Activated CD4-positive, alpha-beta T cell treated with anti-CD3 and anti-CD28 coated beads, Interleukin-10, Interleukin-2, amounts not matched to agents 100 ng/mL and 50 ng/mL, durations not matched to agents 16 hours and 8 hours (primary cell): ENCODE measurements at places on chromosomes 6 and 20.

GRCh38 chr6:107202876-107203468, 87.7 kb upstream of the BEND3 start:
- no peak for DNase-seq

DNA sequence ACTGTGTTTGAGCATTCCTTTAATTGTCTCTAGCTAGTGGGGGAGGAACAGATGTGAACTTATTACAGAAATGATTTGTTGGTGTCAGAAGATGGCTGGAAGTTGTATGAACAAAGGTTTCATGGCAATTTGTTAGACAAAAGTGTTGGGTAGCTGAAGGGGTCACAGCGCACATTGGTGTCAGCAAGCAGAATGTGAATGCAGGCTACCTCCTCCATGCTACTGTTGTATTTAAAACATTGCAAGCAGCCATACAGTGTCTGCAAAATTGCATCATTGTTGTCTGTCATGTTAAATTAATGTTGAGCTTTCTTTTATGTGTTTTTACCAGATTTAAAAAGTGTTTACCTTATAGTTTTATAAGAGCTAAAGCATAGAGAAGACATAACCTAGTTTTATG, 6.2 kb downstream of the LRRC1 start:
- DNase-seq = no peak

GRCh38 chr20:18019068-18019467, 38.6 kb downstream of the OVOL2 start:
- DNase-seq = peak; percentile 27

- DNase-seq = no peak
Measured at GRCh38 chr6:69973763-69974162, 107.4 kb downstream of the COL19A1 start.

DNA sequence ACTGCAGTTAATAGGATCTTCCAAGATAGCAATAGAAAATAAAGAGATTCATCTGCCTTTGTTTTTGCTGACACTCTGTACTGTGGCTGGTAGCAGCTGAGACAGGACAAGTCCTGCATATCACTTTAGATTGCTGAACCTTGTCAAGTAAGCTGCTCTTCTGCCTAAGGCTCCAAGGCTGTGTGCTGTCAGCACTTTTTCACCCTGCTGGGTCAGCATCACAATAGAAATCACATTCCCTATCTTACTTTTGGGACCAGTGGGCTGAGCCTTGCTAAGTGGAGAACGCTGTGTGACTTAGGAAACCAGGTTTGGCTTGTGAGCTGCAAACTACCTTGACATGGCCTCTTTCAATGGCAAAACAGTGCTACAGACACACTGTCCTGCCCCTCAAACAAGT, 263.9 kb downstream of the FRK start:
- DNase-seq = no peak

DNA sequence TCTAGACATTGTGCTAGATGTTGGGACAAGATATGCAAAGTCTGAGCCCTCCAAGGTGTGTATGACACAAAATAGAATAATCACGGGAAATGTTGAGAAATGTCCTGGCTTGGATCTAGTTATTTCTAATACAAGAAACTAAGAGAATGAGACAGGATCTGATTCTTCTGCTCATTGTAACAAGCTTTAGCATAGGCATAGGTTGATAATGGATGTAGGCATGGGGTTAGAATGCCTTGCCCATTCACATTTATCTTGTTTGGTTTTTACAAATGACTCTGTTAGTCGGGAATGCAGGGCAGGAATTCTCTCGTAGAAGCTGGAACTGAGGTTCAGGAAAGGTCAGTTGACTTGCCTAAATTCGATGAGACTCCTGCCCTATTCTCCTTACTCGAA, 1.5 kb upstream of the SLC26A8 start:
- DNase-seq = no peak

DNA sequence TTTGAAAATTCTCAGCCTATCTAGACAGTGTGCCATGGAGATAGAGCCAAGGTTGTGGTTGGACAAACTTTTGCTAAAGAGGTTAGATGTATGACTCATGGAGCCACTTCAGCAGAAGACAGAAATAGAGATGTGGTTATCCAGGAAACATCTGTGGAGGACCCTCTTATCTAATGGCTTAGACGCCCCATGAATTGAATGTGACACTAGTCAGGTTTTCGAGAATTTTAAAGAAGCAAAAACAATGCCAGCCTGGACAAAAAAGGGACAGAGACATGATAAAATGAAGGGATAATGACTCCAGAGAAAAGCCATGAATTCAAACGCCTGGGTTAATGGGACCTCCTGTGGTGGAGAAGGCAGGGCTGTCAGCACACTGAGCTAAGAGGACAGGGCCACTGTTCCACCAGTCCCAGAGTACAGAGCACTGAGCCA, 280.5 kb downstream of the CLVS2 start:
- no peak for DNase-seq

GRCh38 chr6:25229671-25230321, 49.4 kb upstream of the CARMIL1 start:
- no peak for DNase-seq

DNA sequence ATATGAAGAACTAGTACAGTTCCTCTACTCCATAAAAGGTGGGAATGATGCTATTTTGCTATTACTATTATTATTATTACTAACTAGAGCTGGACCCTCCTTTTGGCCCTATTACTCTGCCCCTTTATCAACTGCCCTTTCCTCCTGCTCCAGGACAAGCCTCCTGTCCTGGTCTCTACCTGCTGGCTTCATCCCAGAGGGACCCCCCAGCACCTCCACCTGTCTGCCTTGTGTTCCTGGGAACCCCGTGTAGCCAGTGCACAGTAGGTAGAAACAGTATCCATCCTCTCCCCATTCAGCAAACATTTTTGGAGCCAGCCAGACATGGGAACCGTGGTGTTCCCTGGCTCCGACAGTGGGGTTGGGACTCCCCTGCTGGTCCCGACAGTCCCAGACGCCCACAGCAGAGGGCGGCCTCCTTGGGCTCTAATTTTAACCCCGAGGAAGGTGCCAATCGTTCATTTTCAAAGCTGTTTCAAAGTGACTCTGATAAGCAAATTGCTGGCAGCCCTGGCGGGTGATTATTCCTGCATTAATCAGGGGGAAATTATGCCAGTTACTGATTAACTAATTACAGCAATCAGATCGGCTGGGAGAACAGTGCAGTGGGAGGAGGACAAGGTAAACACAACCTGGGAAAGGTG, 44.2 kb upstream of the MDGA1 start:
- DNase-seq = no peak

DNA sequence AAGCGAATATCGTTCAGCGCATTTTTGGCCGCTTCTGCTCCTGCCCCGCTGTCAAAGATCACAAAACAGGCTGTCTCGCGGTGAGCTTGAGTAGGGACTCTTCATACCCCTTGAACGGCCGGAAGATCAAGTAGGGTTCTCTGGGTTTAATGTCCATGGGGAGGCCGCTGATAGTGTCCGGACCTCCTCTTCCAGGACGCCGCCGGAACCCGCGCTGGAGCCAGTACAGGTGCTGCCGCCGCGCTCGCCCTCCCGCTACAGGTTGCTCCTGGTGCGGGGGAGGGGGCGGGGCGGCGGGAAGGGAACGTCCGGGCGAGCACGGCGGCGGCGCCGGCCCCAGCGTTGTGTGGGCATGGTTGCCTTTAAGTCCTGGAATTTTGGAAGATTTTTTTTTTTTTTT, 67.4 kb downstream of the KHDC1L start:
- DNase-seq = no peak

DNA sequence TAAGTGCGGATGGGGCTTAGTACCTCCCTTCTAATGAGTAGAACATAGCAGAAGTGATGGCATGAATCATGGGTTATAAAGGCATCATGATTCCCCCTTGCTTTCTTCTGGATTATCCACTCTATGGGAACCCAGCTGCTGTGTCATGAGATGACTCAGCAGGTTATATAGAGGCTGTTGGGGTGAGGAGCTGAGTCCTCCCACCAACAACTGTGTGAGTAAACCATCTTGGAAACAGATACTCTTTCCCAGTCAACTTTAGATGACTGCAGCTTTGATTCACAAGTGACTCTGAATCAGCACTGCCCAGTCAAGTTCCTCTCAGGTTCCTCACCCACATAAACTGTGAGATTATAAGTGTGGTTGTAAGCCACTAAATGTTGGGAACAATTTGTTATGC, 46.3 kb downstream of the FAM83B start:
- DNase-seq = no peak

- peak; percentile 90 for DNase-seq
Measured at GRCh38 chr6:13794184-13794583, 20.2 kb downstream of the MCUR1 start.

GRCh38 chr6:157174731-157175130, 148.6 kb downstream of the TMEM242 start:
- no peak for DNase-seq

DNA sequence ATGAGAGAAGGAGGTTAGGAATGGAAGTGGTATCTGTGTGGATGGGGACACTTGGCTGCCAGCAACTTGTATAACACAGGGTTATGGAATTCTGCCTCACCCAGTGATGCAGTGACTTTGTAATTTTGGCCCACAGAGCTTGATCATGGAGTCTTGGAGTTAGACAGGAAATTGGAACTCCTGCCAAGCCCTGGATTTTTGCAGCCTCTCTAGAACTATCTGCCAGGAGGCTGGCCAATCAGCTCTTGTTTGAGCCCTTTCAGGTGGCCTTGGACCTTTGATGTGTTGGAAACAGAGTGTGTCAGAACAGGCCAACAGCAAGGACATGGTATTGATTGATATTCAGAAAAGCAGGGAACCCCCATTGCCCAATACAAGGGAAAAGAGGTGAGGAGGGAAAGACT, 157.7 kb upstream of the GGTLC1 start:
- no peak for DNase-seq

- DNase-seq = no peak
Measured at GRCh38 chr6:144867761-144868160, 582.6 kb downstream of the UTRN start.

GRCh38 chr20:60453388-60454246, 495.4 kb downstream of the CDH26 start:
- DNase-seq = no peak

DNA sequence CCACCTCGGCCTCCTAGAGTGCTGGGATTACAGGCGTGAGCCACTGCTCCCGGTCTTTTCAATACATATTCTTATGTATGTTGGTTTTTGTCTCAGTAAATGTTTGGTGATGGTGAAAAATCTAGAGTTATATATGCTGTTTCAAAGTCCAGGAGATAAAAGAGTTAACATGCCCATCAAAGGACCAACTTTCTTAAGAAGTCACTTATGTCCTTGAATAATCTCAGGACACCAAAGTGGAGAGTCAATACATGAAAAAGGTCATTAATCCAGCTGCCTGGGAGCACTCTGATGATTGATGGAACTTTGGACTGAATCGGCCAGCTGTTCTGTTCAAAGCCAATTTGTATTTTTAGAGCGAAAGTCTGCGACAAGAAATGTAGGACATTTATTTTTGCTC, 59.8 kb upstream of the HDAC2 start:
- DNase-seq = no peak

DNA sequence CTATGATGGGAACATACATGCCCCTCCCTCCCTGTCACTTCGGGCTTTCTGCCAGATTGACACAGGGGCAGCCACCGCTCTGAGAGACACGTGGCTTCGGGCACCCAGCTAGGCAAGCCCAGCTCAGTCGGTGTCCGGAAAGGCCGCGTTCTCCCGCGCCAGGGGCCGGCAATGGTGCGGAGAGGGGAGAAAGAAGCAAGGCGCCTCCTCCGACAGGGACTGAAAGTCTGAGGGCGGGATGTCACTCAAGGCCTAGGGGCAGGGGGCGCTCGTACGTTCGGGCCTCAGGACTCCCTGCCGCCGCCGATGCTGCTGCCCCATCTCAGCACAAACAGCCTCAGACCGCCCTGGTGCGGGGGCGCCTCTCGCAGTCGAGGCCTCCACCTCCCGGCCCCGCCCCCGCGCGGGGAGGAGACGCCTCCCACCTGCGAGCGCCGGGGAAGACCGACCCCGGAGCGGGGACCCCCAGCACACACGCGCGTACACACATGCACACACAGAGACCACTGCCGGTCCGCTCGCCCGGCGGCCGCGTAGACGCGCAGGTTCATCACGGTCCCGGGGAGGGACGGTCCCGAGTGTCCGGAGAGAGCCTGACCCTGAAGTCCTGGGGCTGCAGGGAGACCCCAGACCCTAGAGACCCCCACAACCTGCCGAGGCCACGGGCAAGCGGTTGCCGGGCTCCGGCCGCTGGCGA, 1.9 kb downstream of the GRM4 start:
- peak; percentile 56 for DNase-seq

DNA sequence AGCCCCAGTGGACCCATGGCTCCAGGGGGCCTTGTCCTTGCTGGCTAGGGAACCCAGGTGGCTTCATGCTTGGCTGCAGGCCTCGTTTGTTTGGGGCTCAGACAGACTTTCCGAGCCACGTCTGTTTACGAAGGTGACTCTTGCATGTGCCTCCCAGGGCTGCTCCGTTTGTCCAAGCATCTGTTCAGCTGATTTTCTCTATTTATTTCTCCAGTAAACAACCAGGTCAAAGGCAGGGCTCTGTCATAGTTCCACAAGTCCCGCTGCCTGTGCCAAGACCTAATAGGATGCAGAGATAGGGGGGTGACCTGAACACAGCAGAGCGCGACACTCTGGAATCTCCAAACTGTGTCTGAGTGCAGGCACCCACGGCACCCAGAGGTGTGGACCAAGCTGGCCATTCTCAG, 12.8 kb upstream of the SPO11 start:
- no peak for DNase-seq

GRCh38 chr6:20805021-20805420, 270.8 kb downstream of the CDKAL1 start:
- peak; percentile 48 for DNase-seq

GRCh38 chr20:58239216-58239615, 10.8 kb upstream of the ANKRD60 start:
- no peak for DNase-seq
